ENCODE measurements at places on chromosomes 4 and X.

- no peak for DNase-seq
Observed at GRCh38 chr4:187414716-187415115, 580.9 kb upstream of the ZFP42 start.

- DNase-seq, result no peak
Observed at GRCh38 chrX:113920661-113921060, 663.2 kb upstream of the HTR2C start.

DNA sequence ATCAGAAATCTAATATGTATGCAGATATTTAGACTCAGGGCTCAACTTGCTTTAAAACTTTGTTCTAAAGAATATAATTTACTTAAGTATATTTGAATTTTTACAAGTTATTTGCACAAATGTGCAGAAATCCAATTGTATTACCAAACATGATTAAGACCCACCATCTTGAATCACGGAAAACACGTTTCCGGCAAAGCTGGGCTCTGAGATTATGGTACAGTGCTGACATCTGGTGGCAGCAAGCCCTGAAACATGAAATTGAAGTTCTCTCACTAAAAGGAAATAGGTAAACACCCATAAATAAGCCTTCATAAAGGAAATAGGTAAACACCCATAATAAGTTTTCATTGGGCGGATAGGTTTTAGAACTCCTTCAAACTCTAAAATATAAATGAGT lies 98.3 kb upstream of the MAOA start:
- DNase-seq, result peak; percentile 27

DNA sequence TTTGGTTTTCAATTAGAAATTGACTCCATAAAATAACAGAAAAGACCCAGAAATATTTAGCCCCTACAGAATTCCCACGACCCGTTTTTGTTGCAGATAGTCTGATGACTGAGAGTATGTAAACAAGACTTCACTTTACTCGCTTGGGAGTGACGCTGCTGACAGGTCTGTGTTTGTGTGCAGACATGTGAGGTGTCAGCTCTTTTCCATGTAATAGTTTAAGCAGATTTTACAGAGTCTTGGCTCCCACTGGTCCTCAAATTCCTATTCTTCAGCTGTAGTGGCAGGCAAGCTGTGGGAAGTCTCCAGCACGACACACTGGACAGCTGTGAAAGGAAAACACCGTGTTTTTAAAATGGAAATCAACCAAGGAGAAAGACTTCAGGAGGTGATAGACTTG lies 455.7 kb downstream of the GABRG1 start:
- DNase-seq, result no peak

GRCh38 chr4:110287130-110287529 lies 88.7 kb upstream of the ELOVL6 start:
- DNase-seq, result no peak

- no peak for DNase-seq
Observed at GRCh38 chr4:147616849-147617172, 386 bp upstream of the TMEM184C start.

GRCh38 chr4:110372485-110372884 lies 103.5 kb upstream of the ENPEP start:
- DNase-seq, result no peak
